ENCODE measurements at places on chromosomes 7 and 10. TPM values are rescaled to one million over a fixed set of nuclear protein-coding genes. Genes with fewer than 3 reads are reported as not detected.

The OPALIN gene
- total RNA-seq = not detected

The POR gene
- total RNA-seq = 120 TPM

The POM121C gene
- total RNA-seq = 61.0 TPM

DNA sequence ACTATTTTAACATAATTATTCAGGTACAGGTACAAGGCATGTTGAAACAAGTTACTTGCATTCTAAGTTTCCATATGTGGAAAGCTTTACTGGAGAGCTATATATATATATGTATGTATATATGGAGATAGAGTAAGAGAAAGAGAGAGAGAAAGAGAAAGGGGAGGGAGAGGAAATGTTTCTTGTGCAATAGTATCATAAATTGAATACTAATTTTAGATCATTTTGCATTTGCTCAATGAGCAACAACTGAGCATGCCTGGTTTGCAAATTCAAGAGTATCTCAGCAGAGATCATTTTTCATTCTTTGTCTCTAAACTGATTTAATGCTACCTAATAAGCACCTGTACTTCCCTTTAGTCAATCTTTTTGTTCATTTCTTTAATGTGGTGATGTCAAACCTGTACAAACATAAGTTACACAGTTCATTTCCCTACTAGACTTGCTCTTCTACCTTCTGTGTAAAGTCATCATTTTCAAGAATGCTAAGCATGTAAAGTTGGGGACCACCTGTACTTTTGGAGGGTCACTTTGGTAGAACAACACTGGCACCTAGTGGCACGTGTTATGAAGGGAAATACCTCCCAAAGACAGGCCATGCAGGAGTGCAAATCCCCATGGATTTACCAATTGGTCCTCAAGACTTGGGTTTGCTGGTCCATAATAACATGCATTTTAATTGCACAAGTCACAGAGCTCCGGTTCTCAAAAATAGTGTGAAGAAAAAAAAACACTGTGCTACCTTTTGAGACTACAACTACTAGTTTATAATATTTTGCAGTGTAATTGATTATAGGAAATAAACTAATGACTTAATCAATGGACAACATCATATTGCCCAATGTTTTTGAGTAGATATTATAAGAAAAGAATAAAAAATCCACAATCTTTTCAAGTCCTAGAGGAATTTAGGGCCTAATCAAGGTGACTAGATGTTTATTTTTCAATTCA, 431.2 kb upstream of the IGFBP3 start:
- H3K36me3 ChIP-seq = no peaks in the 10 kb centered on the region
- no peak overlapping the region for H3K27ac ChIP-seq
- DNase-seq = peak; percentile 56
